Activated CD4-positive, alpha-beta T cell treated with anti-CD3 and anti-CD28 coated beads, Interleukin-2, amount 50 U/mL, for 24 hours (primary cell): ENCODE measurements at places on chromosomes 4 and X.

DNA sequence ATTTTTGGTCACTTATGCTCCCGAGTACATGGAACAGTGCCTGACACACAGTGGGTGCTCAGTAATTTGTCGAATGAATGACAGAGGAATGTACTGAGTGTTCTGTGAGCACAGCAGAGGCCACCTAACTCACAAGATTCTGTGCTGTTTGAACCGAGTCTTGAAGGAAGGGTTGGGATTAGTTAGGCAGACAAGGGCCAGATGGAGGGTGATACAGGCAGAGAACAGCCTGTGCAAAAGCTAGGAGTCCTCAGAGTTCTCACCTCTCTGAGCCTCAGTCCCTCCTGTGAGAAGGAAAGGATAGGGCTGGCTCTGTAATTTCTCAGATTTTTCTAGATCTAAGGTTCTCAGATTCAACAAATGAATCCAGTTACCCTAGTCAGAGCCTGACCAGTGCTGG is 108.8 kb downstream of the NHSL2 start:
- no peak for DNase-seq

- DNase-seq = no peak
These were observed 88.5 kb upstream of the TSPAN5 start for GRCh38 chr4:98746936-98747335.

DNA sequence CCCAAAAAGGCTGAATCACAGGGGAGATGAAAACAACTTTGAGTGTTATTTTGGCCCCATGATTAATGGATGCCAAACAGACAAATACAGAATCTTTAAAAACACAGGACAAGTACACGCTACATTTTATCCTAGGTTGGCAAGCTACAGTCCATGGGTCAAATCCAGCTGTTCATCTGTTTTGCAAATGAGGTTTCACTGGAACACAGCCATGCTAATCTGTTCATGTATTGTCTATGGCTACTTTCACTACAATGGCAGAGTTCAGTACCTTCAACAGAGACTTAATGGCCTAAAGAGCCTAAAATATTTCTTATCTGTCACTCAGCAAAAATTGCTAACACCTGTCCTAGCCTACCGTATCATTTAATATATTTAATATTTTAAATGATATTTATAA is 1548.5 kb upstream of the IGFBP7 start:
- DNase-seq = no peak

- peak; percentile 87 for DNase-seq
These were observed at the start of gene BBS7 for GRCh38 chr4:121869841-121870822. BBS7 (minus strand) TSS chr4:121870474; CDS start chr4:121870313, 161 bp downstream.

DNA sequence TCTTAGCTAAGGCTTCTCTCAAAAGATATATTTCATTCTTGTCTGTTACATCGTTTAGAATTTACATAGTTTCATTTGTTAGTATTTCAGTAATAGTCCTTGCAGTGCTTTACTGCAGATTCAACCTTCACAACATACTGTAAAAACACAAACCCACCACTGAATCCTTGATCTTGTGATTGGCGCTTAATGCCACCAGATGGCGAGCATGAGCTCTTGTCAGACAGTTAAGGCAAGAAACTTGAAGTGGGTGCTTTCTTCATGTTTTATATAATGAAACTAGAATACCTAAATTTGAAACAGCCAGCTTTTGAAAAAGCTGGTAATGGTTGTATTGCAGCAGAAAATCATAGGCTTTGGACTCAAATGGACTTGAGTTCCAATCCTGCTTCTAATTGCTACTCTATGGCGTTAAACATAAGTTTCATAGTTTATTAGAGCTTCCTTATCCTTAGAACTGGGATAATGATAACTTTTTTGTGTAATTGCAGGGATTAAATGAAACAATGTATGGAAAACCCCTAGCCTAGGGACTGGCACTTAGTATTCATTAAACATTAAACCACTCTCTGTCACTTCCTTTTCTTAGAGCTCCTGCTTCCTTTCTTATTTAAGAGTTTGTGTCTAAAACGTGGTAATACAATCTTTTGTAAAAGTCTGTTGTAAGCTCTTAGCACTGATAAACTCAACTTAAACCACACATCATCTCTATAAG is 95.1 kb downstream of the USP9X start:
- no peak for DNase-seq
